CD4-positive, alpha-beta T cell treated with Interleukin-12 subunit alpha and Interleukin-12 subunit beta, for 1 hour (primary cell): ENCODE measurements at places on chromosomes 2 and 18.

DNA sequence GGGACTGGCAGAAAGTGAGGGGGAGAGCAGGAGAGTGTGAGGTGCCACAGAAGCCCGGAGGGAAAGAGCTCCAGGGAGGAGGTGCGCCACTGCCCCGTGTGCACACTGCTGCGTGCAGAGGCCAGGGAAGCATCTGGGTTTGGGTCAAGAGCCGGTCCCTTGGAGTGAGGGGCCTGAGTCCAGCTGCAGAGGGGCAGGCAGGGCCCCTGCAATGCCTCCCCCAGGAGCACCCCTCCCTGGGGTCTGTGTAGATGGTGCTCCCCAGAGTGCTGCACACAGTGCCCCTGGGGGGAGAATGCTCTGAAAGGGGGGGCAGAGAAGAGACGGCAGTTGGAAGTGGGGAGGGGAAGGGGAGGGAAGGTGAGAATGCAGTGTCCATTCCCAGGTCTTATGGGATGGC, 3.7 kb upstream of the LIMS2 start:
- DNase-seq: no peak

- no peak for DNase-seq
Observed at GRCh38 chr18:48938827-48939204, 11.9 kb downstream of the SMAD7 start.

DNA sequence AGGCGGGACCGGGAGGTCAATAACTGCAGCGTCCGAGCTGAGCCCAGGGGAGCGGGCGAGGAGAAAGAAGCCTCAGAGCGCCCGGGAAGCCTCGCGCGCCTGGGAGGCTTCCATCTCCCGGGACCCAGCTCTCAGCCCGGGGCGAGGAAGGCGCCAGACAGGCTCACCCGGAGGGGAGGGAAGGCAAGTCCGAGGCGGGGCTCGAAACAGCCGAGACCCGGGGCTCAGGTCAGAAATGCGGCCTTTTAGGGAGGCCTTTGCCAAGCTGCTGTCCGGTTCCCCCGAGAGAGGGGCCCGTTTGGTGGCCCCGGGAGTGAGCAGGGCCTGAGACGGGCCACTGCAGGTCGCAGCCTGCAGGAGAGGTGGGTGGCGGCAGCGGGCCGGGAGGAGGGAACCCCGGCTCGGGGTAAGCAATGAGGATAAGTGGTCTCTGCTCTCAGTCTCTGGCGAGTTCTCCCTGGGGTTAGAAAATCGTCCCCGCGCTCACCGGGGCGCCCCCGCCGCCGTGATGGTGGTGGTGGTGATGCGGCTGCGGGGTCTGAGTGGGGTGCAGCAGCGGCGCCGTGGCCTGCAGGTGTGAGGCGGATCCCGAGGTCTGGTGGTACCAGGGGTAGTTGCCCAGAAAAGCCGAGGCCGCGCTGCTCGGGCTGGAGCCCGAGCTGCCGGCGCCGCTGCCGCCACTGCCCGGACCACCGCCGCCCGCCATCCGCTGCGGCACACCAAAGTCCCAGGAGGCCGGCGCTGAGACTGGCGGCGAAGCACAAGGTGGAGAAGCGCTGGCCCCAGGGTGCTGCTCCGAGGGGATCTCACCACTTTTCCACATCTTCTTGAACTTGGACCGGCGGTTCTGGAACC, 2.4 kb downstream of the DLX2 start:
- DNase-seq: no peak

DNA sequence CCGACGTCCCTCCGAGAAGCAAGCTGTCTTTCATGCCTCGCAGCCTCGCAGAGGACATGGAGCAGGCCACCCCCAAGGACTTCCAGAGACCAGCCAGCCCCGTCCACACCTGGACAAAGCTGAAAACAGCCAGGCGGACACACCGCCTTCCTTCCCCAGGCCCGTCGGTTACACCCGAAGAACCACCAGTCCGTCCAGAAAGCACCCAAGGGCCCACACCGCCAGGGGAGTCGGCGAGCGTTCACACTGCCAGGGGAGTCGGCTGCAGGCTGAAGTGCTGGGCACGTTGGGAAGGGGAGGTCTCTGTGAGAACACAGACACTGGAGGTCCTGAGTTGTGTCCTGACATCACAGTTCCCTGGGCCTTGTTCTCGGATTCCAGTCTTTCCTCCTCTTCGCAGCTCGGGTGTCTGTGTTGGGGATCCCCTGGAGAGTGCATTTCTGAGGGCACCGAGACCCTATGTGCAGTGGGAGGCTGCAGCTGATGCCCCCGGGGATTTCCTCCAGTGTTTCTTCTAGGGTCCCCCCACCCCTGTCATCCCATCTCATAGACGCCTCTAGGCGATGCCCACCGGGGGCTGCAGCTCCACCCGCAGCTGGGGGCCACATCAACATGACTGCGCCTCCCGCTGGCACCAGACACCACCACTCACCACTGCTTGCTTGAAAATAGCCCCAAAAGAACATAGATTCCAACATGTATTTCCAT, 344.4 kb upstream of the SALL3 start:
- DNase-seq: no peak

DNA sequence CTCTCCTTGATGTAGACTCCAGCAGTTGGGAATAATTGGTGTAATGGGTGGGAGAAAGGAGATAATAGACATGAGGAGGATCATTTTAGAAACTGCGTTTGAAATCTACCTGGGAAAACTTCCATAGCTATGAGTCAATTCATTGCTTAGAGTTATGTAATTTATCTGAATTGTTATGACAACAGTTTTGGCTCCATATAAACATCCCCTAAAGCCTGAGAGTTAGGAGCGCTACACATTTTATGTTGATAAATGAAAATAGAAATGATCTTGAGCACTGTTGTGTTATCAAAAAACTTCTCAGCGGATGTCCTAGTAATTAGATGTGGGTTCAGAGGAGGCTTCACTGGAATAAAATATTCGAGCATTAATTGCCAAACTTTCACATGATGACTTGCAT, 573.4 kb downstream of the TSN start:
- no peak for DNase-seq

- no peak for DNase-seq
Observed at GRCh38 chr2:173347305-173348168, 7.1 kb upstream of the CDCA7 start.

DNA sequence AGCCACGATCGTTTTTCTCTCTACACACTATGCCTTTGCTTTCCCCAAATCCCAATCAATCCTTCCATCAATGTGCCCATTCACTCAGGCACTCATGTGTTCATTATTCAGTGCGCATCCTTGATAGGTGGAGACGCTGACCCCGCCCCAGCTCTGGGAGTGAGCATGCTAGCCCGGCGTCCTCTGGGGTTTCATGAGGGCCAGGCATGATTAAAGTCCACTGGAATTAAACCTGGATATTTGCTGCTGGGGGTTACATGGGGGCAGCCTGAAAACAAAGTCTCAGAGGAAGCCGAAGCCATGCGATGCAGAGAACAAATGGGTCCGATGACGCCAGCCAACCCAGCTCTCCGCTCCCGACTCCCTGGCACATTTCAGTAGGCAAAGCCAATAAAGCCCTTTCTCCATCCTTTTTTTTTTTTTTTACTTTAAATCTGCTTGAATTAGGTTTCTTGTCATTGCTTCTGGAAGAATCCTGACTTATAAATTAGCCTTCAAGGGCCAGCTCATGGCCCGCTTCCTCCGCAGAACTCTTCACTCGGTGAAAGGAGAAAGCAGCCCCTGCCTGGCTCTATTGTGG, 316.4 kb upstream of the ID2 start:
- no peak for DNase-seq

DNA sequence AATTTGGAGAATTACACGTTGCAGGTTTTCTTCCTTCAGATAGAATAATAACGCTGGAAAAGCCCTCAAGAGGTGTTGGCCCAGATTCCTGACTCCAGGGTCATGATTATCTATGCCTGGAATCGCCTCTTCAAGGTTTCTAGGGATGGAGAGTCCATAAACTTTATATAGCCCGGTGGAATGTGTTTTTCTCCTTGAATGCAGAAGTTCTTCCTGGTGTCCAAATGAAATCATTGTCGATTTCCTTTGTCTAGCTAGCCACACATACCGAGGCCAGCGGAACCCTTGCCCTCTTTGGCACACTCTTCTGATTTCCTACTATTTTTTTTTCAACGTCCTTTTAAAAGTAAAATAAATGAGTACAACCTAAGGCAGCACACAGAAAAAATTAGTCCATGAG, 117.8 kb downstream of the PID1 start:
- no peak for DNase-seq

- no peak for DNase-seq
Observed at GRCh38 chr2:235637896-235638295, 144.1 kb downstream of the AGAP1 start.

DNA sequence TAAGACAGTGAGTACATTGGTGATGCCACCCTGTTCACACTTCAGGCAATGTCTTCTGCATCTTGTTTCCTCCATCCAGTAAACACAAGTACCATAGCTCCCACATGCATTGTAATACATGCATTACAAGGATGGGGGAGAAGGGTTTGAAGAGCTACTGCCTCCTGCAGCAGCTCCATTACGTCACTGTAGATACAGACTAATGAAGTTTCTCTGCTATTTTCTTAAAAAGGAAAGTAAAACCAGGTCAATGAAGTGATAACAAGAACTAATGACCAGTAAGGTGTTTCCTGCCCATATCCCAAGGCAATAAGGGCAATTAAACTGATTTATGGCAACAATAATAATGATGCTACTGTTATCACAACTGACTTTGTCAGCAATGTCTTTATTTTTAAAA, 18.2 kb upstream of the BBS5 start:
- no peak for DNase-seq

DNA sequence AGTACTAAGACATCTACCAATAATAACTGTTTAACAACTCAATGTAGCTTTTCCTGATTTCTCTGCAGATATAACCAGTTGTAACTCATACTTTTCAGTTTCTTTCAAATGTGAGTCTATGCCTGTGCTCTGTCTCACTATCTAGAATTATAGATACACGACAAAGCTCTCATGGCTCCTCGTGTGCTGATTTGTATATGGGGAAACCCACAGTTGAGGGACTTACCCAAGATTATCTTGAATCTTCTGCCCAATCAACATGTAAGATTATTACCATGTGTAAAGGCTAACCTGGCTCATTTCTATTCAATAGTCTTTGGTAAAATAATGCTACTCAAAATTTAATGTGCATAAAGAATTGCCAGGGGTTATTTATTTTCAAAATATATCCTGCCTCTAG, 554.4 kb downstream of the FBXO15 start:
- DNase-seq: no peak

DNA sequence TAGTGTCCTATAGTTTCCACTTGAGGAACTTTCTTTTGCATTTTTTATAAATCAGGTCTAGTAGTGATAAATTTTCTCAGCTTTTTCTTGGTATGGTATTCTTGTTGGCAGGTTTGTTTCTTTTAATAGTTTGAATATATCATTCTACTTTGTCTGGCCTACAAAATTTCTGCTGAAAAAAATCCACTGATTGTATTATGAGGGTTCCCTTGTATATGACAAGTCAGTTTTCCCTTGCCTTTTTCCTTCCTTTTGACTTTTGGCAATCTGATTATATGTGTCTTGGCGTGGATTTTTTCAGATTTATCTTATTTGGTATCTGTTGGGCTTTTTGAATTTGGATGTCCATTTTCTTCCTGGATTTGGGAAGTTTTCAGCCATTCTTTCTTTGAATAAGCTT, 41.9 kb downstream of the MOCOS start:
- no peak for DNase-seq

GRCh38 chr18:12408247-12408869, 629 bp downstream of the PRELID3A start:
- no peak for DNase-seq

DNA sequence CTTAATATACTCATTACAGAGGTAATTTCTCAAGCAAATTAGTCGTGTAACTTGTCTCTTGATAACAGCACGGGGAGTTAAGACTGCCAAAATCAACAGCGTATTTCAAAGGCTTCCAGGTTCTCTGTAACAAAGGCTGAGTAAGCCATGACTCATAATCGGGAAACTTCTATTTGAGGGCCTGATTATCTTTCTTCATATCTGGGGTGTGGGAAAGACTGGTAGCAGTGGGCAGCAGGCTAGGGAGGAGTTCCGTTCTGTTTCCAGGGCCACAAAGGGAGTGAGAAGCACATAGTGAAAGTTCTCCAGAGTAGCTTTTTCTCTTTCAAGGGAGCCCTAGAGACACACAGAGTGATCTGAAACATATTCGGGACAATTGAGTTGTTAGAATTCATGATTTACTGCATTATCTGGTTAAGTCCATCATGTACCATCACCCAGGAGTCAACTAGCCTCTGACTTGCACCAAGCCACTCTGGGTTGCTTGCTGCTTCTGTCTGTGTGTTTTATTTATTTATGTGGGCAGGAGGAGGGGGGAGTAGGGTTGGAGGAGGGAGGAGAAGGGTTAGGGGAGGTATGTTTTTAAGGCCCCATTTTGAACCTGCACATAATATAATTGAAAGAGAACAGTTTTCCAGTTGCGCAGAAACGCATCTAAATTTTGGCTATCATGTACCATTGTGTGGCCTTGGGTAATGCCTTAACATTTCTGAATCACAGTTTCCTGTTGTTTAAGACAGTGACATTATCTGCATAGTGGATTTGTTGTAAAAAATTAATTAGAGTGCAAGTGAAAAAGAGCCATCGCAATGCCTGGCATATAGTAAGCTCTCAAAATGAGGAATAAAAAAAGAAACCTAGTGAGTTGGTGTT, 80.5 kb upstream of the ITPRID2 start:
- no peak for DNase-seq

DNA sequence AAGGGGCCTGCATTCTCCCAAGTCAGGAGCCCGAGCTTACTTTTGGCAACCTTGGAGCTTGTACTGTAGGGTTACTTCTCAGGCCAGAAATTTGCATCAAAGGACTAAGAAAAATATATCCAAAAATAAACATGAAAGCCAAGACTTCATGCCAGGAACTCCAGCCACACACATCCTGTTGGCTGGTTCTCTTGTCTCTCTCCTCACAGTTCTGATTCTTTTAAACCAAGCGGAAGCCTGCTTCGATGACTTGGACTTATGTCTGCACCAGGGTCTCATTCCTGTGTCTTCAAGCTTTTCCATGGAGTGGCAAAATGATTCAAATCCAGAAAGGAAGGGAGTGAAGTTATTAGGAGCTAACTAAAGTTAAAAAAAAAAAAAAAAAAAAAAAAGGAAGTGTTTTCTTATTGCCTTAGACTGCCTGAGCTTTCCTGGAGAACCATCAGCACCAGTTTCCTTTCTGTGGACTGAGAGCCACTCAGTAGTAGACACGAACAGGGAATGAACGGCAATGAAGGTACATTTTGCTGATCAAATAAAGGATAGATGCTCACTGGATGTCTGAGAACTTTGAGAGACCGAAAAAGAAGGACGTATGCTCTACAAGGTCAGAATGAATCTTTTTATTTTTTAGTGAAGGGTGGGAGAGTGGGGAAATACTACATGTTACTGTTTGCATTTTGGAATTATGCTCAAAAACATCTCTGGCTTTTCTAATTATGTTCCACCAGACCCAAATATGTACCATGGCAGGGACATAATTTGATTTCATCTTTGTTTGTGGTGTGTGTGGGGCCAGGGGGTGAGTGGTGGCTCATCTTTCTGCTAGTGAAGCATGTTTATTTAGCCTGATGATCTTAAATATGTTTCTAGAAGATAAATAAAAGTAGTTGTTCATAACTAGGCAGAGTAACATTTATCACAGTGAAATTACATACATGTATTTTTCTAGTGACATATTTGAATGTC, 86.0 kb downstream of the RAPGEF4 start:
- no peak for DNase-seq

- DNase-seq: no peak
Observed at GRCh38 chr2:159256159-159256558, 30.3 kb downstream of the WDSUB1 start.

- peak; percentile 81 for DNase-seq
Observed at GRCh38 chr18:22930089-22930713, 2.9 kb upstream of the RBBP8 start.

- DNase-seq: no peak
Observed at GRCh38 chr2:126672980-126673605, 17.1 kb downstream of the GYPC start.

- DNase-seq: no peak
Observed at GRCh38 chr2:16154501-16155280, 214.3 kb downstream of the MYCN start.
